Left ventricle myocardium inferior (tissue), 1 donor: ENCODE measurements at places on chromosomes 5 and 9. TPM values are rescaled to one million over a fixed set of nuclear protein-coding genes. Genes with fewer than 3 reads are reported as not detected.

DNA sequence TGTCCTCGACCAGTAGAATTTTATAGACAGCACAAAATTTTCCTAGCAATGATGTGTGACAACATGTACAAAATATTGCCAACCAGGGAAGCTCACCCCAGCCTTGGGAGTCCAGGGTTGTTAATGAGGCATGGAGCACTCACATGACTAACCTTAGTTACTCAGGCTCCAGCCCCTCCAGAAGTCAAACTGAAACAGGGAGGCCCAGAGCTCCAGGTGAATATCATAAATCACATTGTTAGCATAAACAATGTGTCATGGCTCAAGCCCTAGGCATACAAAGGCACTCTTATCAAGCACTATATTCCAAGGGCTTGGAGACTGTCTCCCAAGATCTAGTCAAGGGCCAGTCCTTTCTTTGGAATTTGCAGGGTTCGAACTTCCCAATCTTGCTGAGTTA, 44.4 kb downstream of the TNFAIP8 start:
- H3K27ac ChIP-seq: no peak overlapping the region
- H3K4me1 ChIP-seq: peaks cover 12% of the 10 kb centered on the region
- no peaks in the 10 kb centered on the region for H3K27me3 ChIP-seq
- H3K36me3 ChIP-seq: no peaks in the 10 kb centered on the region

- no peak overlapping the region for H3K4me3 ChIP-seq
- peaks cover 17% of the 10 kb centered on the region for H3K27me3 ChIP-seq
- peaks cover 60% of the 10 kb centered on the region for H3K36me3 ChIP-seq
- no peak for DNase-seq
- peaks cover 50% of the 10 kb centered on the region for H3K4me1 ChIP-seq
- no peak overlapping the region for H3K27ac ChIP-seq
Observed at GRCh38 chr5:177491429-177491945, 5.9 kb downstream of the PDLIM7 start.

GRCh38 chr9:137353223-137354152, 51.4 kb upstream of the NRARP start:
- peak overlapping the region; percentile 87 for H3K27ac ChIP-seq
- peak; percentile 59 for DNase-seq
- H3K36me3 ChIP-seq: peaks cover 9% of the 10 kb centered on the region
- H3K4me3 ChIP-seq: no peak overlapping the region
- H3K4me1 ChIP-seq: peaks cover 24% of the 10 kb centered on the region

- no peak overlapping the region for H3K27ac ChIP-seq
- H3K4me1 ChIP-seq: peaks cover 11% of the 10 kb centered on the region
- no peaks in the 10 kb centered on the region for H3K27me3 ChIP-seq
- no peak overlapping the region for H3K4me3 ChIP-seq
- no peak for DNase-seq
Observed at GRCh38 chr5:128413356-128413755, 124.7 kb downstream of the FBN2 start.

DNA sequence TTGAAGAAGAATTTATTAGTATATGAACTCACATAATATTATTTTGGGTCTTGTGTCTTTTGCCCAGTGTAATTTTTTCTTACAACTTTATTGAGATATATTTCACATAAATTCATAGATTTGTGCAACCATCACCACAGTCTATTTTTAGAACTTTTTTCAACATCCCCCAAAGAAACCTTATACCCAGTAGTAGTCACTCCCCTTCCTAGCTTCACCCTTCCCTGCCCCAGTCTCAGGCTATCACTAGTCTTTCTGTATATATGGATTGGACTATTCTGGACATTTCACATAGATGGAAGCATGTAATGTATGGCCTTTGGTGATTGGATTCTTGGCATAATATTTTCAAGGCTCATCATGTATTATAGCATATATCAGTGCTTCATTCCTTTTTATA, 67.8 kb downstream of the MAN2A1 start:
- H3K4me3 ChIP-seq: no peak overlapping the region
- H3K36me3 ChIP-seq: peaks cover 18% of the 10 kb centered on the region
- no peaks in the 10 kb centered on the region for H3K27me3 ChIP-seq

- H3K4me1 ChIP-seq: peaks cover 8% of the 10 kb centered on the region
- DNase-seq: no peak
- H3K27me3 ChIP-seq: no peaks in the 10 kb centered on the region
- no peak overlapping the region for H3K4me3 ChIP-seq
- H3K36me3 ChIP-seq: no peaks in the 10 kb centered on the region
Observed at GRCh38 chr5:157214861-157215513, 34.3 kb downstream of the ITK start.

DNA sequence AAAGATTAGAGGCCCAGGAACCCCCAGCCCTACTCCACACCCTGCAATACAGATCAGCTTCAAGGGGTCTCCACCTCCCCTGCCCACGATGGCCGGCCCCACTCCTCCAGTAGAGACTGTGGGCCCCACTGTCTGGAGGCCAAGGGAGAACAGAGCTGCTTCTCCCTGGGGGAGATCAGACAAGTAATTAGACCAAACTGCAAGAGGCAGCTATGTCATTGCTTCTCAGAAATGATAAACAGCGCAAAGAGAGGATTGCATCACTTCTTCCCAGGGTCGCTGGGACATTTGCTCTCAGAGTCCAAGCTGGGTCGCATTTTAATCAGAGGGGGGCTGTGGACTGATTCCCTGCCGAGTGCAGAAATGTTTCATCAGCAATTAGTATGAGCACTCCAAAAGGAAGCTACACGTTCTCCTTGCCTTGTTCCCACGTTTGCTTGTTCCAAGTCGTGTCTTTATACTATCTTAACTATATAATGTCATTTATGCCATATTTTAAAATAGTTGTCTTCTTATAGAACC, 59.9 kb downstream of the ROPN1L start:
- no peaks in the 10 kb centered on the region for H3K27me3 ChIP-seq
- H3K4me1 ChIP-seq: peaks cover 22% of the 10 kb centered on the region
- no peaks in the 10 kb centered on the region for H3K36me3 ChIP-seq
- H3K27ac ChIP-seq: no peak overlapping the region
- DNase-seq: no peak

DNA sequence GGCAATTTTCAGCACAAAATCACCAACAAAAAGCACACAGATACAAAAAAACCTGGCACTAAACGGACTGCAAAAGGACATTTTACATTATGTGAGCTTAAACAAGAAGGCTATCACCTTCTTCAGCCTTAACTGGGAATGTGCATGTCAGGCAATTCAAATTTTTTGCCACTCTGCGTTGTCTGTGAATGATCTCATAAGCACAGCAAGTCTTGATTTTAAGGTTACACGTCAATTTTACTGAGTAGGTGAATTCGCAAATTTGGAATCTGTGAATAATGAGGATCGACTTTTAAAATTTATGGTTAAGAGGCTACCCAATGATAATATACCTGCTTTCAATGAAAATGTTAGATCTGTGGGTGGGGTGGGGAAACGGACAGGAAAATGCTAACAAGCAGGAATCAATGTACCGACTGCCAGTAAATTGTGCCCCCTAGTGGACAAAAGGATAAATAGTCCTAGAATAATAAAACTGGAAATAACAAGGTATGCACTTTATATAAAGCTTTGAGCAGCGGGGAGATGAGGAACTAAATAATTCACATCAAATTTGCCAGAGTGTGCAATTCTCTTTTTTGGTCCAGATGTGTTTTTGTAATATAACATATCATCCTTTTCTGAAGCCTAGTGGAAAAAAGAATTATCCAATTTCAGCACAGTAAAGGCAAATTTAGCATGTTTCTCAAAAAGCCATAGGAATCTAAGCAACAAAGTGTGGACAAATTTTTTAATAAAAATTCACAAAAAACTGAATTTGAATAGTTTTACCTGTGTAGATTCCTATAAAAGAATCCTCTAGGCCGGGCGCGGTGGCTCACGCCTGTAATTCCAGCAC, 20.5 kb downstream of the EQTN start:
- no peak overlapping the region for H3K27ac ChIP-seq
- no peaks in the 10 kb centered on the region for H3K27me3 ChIP-seq
- DNase-seq: no peak
- peak overlapping the region; percentile 39 for H3K4me3 ChIP-seq

DNA sequence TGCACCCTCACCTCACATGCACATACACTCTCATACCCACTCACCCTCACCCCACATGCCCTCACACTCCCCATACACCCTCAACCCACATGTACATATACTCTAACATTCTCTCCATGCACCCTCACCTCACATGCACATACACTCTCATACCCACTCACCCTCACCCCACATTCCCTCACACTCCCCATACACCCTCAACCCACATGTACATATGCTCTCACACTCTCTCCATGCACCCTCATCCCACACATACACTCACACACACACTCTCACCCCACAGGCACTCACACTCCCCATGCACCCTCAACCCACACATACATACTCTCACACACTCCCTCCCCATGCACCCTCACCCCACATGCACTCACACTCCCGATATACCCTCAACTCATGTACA, 550.2 kb upstream of the DAP start:
- H3K36me3 ChIP-seq: no peaks in the 10 kb centered on the region
- no peak for DNase-seq
- H3K27me3 ChIP-seq: no peaks in the 10 kb centered on the region
- peaks cover 5% of the 10 kb centered on the region for H3K4me1 ChIP-seq
- no peak overlapping the region for H3K27ac ChIP-seq

DNA sequence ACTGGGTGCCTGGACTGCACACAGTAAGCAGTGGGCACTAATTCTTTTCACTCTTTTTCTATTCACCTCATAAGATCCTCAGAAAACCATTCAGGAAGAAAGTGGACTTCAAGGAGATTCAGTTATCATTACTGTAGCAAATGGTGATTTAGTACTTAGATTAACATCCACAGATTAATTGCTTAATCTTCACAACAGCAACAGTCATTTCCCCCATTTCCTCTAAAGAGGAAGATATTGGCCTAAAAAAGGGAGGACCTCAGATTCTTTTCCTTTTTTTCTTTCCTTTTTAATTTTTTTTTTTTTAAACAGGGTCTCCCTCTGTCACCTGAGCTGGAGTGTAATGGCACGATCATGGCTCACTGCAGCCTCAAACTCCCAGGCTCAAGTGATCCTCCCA, 64.4 kb downstream of the AUH start:
- H3K27ac ChIP-seq: no peak overlapping the region
- H3K4me3 ChIP-seq: no peak overlapping the region
- peaks cover 12% of the 10 kb centered on the region for H3K4me1 ChIP-seq
- DNase-seq: no peak
- H3K36me3 ChIP-seq: peaks cover 49% of the 10 kb centered on the region

GRCh38 chr9:126869368-126869767, 8.9 kb downstream of the ZBTB34 start:
- no peak for DNase-seq
- peaks cover 10% of the 10 kb centered on the region for H3K36me3 ChIP-seq
- H3K27me3 ChIP-seq: no peaks in the 10 kb centered on the region

DNA sequence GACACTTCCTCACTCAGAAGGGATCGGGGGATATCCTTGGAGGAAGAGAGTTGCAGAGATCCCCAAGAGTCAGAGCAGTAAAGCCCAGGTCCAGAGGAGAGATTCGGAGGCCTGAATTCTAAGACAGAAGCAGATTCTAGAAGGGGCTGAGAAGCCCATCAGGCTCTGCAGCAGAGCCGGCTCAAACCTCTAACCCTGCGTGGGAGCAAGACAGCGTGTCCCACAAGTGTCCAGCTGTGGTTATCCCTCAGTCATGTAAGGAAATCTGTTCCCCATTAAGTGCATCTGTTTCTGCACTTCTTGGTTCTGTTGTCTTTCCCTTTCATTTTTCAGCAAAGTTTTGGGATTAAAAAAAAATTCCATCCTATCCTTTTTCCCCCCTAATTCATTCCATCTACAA, 4.8 kb upstream of the DIAPH1 start:
- no peak overlapping the region for H3K27ac ChIP-seq
- H3K4me3 ChIP-seq: no peak overlapping the region
- H3K36me3 ChIP-seq: peaks cover 84% of the 10 kb centered on the region
- H3K4me1 ChIP-seq: peaks cover 10% of the 10 kb centered on the region

DNAH5 gene
- total RNA-seq: 0.14 TPM

LRSAM1 gene
- 35.4 TPM for total RNA-seq

XRCC4 gene
- total RNA-seq: 5.2 TPM

PSIP1 gene
- 22.5 TPM for total RNA-seq
